ENCODE measurements at places on chromosomes 4 and X.

DNA sequence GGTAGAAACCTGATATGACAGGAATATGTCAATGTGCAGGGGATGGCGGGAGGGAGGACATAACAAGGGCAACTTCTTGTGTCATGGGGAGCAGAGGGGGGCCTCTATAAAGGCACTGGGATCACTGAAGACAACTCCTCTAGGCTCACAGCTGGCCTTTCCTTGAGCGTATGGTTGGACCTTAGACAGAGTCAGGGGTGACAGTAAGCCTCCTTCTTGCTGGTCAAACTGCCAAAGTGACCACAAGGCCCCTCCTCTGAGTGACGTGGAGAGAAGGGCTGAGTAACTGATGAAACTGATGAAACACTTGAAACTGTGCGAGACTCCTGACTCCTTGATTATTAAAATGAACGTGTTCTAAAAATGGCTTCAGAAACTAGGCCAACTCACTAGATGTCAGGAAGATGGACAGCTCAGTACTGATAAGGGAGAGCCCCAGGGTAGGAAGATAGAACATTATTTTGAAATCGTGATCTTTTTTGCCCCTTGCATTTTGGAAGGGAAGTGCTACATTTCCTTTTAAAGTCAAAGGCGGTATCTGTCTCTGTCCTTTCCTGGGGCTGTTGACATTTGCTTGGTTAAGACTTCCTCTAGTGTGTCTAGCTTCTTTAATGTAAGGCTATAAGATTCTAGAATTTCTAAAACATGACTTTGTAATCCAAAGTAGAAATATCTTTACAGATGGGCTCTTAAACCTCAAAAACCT is 1.6 kb downstream of the RAB33A start:
- no peak for DNase-seq

DNA sequence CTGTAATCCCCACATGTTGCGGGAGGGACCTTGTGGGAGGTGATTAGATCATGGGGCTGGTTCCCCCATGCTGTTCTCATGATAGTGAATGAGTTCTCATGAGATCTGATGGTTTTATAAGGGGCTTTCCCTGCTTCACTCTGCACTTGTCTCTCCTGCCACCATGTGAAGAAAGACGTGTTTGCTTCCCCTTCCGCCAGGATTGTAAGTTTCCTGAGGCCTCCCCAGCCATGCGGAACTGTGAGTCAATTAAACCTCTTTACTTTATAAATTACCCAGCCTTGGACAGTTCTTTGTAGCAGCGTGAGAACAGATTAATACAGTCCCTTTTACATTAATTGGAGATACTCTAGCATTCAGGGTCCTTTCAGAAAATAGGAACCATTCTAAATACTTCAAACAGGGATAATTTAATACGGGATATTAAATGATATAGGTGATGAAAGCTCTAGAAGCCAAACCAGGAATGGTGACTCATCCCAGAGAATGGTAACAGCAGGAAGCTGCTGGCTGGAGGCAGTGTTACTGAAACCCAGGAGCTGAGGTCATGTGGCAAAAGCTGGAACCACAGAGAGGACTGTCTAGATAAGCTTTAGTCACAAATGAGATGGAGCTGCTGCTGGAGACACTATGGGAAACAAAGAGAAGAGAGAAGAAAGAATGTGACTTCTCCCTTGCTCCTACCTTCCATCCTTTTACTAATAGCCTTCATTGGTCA is 57.3 kb downstream of the GSTCD start:
- no peak for DNase-seq

DNA sequence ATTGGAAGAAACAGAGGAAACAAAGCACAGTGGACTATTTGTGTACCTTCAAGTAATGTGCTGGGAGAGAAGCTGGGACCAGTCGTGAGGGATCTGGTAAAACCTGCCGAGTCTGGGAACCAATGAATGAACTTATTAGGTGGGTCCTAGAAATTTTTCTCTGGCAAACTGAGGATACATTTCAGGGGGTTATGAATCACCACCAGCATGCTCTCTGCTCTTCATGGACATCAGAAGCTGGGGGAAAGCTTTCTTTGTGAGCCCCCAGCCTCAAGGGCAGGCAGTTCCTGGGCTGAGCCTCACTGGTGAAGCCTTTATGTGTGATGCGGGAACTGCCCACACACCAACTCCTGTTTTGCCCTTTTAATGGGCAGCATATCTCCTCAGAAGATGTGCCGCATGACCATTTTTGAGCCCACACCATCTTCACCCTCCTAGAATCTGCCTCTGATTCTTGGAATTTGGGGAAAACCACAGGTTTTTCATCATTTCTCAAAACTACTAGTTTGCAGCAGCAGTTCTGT is 95.4 kb upstream of the ENPP6 start:
- no peak for DNase-seq

GRCh38 chrX:23246001-23246400 is 88.6 kb upstream of the PTCHD1 start:
- no peak for DNase-seq
